ENCODE measurements at places on chromosomes 4 and X. TPM values are rescaled to one million over a fixed set of nuclear protein-coding genes. Genes with fewer than 3 reads are reported as not detected.

Gene TMA16
- total RNA-seq, result 33.3 TPM

Gene RHOXF1
- not detected for total RNA-seq

Gene SPIN2A
- total RNA-seq, result 0.23 TPM

Gene GAGE12F
- total RNA-seq, result not detected

Gene JADE1
- 12.5 TPM for total RNA-seq

Gene ASB9
- 1.2 TPM for total RNA-seq
